Fibroblast of skin of abdomen (primary cell): ENCODE measurements at places on chromosomes 16 and 17.
A peak's percentile ranks its signal among the peaks of the same experiment; 100 is the strongest.

DNA sequence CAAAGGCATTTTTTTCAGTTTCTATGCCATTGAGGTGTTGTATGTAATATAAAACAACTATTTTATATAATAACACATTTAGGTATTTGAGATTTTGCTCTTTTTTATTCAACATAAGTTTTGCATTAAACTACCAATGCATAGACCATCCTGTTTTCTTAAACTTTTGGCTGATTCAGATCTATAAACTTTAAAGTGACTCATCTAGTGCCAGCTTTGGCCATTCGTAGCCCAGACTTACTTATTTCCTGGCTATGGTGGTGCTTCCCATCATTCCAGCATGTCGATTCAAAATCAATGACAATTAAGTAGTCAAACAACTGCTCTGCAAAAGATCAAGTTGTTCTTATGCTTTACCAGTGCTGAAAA lies 3.1 kb downstream of the ERI2 start:
- peak; percentile 18 for DNase-seq

DNA sequence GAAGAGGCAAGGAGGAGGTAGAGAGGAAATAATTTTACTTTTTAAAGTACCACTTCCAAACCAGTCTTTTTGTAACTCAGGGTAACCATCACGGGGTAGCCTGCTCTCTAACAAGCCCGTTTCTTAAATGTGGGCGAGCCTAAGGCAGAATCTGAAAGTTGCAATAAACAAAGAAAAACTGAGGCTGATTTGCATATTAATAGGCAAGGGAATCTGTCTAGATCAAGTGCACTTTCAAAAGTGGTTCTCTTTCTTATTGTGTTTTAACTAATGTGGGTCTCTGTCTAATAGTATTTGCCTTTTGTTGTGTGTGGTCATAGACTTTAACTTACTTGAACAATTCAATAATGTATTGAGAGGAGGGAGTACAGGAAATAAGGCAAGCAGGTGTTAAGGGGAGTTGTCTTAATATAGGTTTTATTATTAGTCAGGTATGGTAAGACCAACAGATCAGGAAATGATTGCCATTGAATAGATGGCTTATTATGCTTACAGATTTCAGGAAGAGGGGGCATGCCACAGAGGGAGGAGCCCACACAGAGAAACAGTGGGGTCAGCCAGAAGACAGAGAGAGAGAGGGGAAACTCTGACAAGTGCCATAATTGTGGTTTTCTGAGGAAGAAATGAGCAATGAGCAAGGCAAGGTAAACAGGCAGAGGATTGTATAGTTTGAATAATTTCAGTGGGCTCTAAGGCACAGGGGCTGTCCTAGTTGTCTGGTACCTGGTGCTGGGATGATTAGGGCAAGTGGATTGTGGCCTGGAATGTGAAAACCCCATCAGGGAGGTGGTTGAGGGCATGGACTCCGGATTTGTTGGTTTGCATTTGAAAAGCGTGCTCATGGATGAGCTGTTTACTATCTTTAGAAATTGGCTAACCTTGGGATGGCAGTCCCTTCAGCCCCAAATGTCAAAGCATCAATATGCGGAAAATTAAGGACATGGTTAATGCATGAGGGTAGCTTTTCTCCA lies 237.2 kb downstream of the TOX3 start:
- no peak for DNase-seq

DNA sequence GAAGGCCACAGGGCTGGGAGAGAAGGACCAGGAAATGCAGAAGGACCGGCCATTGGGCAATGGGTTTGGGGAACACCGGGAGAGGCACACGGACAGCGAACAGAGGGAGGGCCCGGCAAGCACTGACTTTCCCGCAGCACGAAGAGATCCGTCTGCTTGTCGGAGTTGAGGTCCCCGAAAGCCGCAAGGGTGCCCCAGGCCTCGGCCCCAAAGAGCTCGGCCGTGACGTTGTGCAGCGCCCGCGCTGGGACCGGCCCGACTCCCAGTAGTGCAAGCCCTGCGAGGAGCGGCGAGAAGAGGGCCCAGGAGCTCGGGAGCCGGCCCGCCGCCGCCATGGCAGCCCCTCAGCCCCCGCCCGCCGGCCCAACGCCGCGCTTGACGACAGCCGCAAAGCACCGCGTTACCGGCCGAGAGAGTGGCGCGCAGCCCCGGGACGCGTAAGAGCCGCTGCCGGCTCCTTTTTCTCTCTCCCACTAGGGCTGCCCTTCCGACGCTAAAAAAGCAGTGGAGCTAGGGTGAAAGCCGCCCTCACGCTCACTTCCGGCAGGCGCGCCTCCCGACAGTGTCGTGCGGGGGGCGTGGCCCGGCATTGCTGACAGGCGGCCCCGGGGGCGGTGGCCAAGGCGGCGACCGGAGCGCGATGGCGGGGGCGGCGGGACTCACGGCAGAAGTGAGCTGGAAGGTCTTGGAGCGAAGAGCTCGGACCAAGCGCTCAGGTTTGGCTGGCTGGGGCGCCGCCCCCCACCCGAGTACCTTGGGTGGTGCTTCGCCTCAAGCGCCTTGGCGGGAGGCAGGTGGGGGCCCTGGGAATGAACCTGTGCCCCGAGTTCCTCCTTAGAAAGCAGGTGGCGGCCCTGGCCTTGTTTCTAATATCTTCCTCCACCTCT lies at the start of the genes ITFG1 and PHKB:
ITFG1 (minus strand) TSS at position 353 of the 887 bp plus-strand sequence; CDS start at position 335, 18 bp downstream.
PHKB (plus strand) TSS at position 621 of the 887 bp plus-strand sequence; CDS start at position 641, 20 bp downstream.
- peak; percentile 94 for DNase-seq

GRCh38 chr16:74046524-74046923 lies 250.1 kb upstream of the PSMD7 start:
- no peak for DNase-seq

DNA sequence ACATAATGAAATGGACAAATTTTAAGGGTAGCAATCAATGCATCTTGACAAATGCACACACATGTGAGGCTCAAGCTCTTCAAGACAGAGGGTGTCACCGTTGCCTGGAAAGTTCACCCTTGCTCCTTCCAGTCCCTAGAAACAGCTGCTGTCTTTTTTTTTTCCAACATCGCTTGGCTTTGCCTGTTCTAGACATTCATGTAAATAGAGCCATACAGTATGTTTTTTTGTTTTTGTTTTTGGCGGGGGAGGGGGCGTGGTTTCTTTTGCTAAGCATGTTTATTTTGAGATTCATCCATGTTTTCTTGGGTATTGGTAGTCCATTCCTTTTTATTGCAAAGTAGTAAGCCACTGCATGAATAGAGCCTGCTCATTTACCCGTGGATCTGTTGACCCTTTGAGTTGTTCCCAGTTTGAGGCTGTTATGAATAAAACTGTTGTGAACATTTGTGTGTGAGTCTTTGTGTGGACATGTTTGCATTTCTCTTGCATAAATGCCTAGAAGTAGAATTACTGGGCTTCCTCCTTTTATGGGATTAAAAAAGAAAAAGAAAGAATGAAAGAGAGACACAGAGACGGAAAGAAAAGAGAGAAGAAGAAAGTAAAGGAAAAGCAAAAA lies 78.4 kb downstream of the NT5M start:
- no peak for DNase-seq
